ENCODE measurements at places on chromosomes 3 and 15. TPM values are rescaled to one million over a fixed set of nuclear protein-coding genes. Genes with fewer than 3 reads are reported as not detected.

DNA sequence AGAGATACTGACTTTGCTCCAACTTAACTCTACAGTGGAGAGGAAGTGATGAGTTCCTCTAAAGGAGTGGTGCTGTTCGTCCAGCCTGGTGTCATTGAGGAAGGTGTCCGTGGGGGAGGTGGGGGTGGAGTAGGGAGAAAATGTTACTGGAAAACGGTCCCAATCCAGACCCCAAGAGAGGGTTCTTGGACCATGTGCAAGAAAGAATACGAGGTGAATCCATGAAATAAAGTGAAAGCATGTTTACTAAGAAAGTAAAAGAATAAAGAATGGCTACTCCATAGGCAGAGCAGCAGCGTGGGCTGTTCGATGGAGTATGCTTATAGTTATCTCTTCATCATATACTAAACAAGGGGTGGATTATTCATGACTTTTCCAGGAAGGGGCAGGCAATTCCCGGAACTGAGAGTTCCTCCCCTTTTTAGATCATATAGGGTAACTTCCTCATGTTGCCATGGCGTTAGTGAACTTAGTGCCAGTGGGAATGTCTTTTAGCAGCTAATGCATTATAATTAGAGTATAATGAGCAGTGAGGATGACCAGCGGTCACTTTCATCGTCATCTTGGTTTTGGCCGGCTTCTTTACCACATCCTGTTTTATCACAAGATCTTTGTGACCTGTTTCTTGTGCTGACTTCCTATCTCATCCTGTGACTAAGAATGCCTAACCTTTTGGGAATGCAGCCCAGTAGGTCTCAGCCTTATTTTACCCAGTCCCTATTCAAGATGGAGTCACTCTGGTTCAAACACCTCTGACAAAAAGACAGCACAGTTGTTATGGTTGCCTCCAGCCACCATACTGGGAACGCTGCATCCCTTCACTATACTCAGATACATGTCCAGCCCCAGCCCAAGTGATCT lies 38.6 kb downstream of the CLEC3B start:
- no peak for DNase-seq

DNA sequence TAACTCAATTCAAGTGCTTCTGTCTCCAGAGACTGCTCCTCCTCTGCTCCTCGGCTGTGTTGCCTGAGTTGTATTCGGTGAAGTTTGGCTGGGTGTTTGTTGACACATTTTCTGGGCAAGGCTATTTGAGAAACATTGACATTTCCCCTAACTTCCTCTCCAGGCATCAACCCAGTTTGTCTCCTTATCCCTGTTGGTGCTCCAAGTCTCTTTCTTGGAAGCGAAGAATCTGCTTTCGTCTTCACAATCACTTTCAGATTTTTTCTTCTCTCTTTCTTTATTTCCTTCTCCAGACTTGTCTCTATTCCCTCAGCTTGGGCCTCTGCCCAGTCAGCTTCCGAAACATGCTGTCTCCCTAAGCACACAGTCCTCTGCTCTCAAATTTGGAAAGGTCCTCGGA lies 84.7 kb downstream of the ETV5 start:
- no peak for DNase-seq

DNA sequence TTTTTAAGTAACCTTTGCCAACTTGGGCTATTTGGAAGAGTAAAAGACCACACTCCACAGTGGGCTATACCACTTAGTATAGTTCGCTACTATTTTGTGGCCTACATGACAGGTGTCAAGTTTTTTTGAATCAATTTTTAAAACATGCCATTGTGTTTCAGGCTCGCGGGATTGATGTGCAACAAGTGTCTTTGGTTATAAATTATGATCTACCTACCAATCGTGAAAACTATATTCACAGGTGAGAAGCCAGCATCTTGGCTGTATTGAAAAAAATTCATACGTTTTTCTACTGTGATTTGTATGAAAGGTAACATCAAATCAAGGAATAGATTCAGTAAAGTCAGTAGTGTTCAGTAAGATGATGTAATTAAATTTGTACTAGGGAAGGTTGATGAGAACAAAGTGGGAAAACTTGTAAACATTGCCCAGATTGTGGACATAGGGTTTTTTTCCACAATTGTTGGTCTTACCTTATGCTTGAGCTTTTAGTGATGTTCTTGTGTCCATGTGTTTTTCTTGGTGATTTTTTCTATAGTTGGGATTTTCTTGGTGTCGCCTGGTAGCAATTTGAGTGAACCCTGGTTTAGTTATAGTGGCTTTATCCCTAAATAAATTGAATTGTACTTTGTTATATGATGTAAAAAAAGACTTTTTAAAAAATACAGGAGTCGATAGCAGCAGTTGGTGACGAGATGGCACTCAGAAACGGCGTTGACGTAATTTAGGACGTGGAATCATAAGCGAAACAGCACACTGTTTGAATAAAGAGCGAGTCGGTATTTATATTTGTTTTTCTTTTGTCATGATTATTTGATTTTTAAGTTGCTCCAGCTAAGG lies 4.5 kb downstream of the EIF4A2 start:
- DNase-seq, result no peak

- no peak for DNase-seq
These were observed 54.7 kb upstream of the SLCO2A1 start for GRCh38 chr3:134084242-134084950.

- DNase-seq, result no peak
These were observed 4.1 kb upstream of the NAALADL2 start for GRCh38 chr3:174854987-174855386.

DNA sequence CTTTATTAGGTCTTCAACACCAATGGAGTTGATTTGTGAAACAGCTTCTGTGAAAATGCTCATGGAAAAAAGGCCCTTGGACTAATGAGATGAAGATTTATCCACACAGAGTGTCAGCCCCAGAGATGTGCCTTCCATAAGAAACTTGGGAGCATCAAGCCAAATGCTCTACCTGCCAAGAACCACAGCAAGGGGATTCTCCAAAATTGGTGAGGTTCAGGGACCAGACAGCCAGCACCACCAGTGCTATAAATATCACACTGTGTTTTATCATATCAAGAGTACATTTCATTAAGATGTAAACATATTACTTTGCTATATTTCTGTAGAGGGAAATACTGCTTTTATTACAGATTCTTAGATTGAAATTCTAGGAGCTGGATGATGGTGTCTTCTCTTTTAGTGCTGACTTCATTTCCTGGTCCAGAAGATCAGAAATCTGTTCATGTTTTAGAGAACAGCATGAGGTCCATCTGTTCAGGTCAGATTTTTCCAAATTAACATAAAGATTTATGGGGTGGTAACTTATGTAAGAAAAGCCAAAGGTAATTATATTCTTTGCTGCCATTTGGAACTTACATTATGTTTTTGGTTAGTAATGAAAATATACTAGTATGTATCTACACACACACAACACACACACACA lies 17.7 kb downstream of the SLC35G2 start:
- DNase-seq, result no peak

DNA sequence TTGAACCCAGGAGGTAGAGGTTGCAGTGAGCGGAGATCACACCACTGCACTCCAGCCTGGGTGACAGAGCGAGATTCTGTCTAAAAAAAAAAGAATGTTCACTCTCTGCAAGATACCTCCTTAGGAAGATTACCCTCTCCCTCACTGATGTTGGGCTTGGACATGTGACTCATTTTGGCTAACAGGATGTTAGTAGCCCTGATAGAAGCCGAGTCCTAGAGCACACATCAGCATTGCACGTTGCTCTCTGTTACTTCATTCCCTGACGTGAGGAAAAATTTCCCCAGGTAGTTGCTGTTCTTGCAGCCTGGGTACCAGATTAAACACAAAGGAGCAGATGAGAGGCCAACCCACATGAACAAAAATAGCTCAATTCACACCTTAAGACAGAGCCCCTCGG lies 78.1 kb upstream of the PRICKLE2 start:
- DNase-seq, result no peak

The MST1R gene
- 1.2 TPM for total RNA-seq

Data from Right ventricle myocardium inferior (tissue), 1 donor.